HFFc6 (cell line): ENCODE measurements at places on chromosomes 6 and 20.

- H3K36me3 ChIP-seq: no peaks in the 10 kb centered on the region; the same call in 1 of the 2 replicates
- no peaks in the 10 kb centered on the region for H3K4me1 ChIP-seq
- no peak overlapping the region for H3K27ac ChIP-seq
- no peaks in the 10 kb centered on the region; the same call in 1 of the 2 replicates for H3K27me3 ChIP-seq
- H3K4me3 ChIP-seq: no peak overlapping the region
Observed at GRCh38 chr6:130136798-130137197, 86.0 kb downstream of the SAMD3 start.

DNA sequence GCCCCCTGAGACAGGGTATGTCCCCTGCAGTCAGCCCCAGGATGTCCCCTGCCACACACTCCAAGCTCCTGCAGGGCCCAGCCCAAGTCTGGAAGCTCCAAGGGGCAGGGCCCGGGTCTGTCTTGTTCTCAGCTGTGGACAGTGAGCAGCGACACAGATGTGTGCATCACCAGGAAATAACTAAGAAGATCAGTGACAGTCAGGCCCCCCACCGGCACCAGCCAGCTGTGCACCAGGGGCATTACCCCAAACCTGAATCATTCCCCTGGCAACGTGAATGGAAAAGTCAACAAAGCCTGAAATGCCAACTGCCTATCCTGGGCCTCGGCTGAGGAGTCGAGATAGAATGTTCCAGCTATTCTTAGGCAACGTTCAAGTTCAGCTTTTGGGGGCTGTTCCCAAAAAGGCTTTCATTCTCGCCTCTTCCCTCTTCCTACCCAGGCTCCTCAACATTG lies 105.0 kb downstream of the PREX1 start:
- H3K27ac ChIP-seq: peak overlapping the region; percentile 85
- H3K36me3 ChIP-seq: no peaks in the 10 kb centered on the region
- peaks cover 29% of the 10 kb centered on the region for H3K4me1 ChIP-seq
- H3K4me3 ChIP-seq: no peak overlapping the region

DNA sequence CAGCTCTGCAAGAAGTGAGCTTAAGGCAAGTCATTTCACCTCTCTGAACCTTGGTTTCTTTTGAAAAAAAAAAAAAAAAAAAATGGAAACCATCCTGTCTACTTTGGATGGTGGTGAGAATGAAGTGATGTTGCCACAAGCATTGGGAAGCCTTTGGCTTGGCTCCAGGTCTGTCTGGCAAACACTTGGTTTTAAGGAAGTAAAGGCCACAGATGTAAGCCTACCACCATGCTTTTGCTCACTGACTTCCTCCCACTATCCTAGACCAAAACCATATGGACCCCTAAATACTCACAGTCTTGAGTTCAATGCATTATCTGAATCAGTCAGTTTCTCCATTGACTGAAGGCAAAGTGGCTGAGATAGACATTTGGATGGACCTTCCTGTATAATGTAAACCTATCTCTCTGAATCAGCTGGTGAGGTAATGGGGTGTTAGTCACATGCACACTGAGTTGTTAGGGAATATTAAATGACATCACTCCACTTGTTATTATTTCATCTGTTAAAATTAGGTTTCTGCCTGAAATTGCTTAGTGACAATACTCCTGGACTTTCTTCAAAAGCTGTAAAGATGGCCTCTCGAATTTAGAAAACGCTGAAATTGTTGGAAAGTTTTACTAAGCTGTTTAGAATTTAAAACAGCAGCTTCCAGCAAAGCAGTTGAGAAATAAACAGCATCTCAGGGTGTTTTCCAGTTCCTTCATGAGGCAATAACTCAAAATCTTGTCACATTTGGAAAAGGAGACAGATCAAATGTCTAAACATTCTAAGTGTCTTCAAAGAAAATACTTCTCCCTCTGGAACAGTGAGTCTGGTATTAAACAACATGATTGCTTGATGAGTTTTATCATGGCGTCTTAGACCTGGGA lies 833.5 kb downstream of the DHX35 start:
- DNase-seq: no peak
- H3K27ac ChIP-seq: no peak overlapping the region
- peaks cover 1% of the 10 kb centered on the region; the same call in 1 of the 2 replicates for H3K27me3 ChIP-seq
- H3K4me3 ChIP-seq: no peak overlapping the region
- H3K36me3 ChIP-seq: no peaks in the 10 kb centered on the region
- H3K4me1 ChIP-seq: no peaks in the 10 kb centered on the region

GRCh38 chr20:2691663-2692035 lies 931 bp upstream of the EBF4 start:
- H3K4me3 ChIP-seq: peak overlapping the region; percentile 90
- peaks cover 8% of the 10 kb centered on the region for H3K4me1 ChIP-seq
- H3K36me3 ChIP-seq: peaks cover 5% of the 10 kb centered on the region
- DNase-seq: no peak
- peaks cover 44% of the 10 kb centered on the region for H3K27me3 ChIP-seq

DNA sequence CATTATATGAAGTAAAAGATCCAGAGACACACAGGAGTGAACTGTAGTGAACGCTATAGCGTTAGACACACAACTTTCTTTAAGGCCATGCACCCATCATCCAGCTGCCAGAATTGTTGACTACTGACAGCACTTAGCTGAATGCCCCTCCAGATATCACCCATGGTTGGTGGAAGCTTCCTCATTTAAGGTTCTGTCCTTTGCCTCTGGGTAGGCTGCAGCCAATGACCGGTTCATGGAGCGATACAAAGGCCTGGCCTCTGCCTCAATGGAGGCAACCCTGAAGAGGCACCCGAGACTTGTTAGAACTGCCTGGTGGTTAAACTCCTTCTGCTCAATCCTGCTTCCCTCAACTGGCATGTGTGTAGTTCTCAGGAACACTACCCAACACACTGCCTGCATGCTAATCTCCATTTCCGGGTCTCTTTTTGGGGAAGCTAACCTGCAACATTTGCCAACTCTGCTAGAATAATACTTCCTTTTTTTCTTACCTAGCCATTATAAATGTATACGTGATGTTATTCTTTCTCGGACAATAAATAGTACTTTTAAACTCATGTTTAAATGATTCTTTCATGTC lies 49.8 kb upstream of the THEMIS start:
- no peak for DNase-seq
- no peak overlapping the region for H3K27ac ChIP-seq
- no peaks in the 10 kb centered on the region for H3K27me3 ChIP-seq
- peaks cover 12% of the 10 kb centered on the region for H3K4me1 ChIP-seq

DNA sequence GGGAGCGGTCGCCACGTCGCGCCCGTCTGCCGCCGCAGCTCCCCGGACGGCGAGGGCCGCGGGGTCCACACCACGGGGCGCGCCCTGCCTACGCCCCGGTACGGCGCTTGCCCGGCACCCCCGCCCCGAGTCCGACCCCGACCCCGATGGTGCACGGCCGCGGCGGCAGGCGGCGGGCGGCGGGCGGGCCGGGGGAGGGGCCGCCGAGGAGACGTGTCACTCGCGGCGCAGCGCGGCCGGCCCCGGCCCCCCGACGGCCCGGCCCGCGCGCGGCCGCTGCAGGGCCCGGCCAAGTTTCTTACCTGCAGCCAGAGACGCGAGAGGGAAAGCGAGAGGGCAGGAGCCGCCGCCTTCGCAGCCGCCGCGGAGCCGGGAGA lies 328 bp downstream of the RRBP1 start:
- H3K4me1 ChIP-seq: peaks cover 48% of the 10 kb centered on the region
- DNase-seq: no peak
- peak overlapping the region; percentile 81 for H3K4me3 ChIP-seq
- H3K27me3 ChIP-seq: peaks cover 22% of the 10 kb centered on the region
- H3K27ac ChIP-seq: peak overlapping the region; percentile 86
- H3K36me3 ChIP-seq: peaks cover 27% of the 10 kb centered on the region

DNA sequence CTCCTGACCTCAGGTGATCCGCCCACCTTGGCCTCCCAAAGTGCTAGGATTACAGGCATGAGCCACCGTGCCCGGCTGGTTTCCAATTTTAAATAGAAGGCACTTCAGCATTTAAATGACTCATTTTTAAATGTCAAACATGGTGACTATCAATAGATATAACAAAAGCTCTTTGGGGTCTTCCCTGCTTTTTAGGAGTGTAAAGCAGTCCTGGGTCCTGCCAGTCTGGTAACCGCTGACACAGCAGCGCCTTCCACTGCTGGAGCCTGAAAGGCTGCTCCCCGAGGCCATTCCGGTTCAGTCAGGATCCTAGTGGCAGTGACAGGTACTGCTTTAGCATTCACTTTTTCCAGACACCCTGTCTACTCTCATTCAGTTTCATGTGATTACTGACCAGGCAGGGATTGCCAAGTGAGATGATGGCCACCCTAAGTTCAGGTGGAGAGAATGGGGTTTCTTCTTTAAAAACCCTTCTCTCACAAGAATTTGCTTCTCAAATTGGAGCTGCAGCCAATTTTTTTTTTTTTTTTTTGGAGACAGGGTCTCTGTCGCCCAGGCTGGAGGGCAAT lies 5.1 kb downstream of the DIDO1 start:
- H3K27ac ChIP-seq: peak overlapping the region; percentile 66; the same call in 1 of the 2 replicates
- H3K4me3 ChIP-seq: 0 out of 2 replicates have a peak overlapping the region, but pooled peaks have one; percentile 31
- DNase-seq: peak; percentile 57
- H3K4me1 ChIP-seq: peaks cover 72% of the 10 kb centered on the region

DNA sequence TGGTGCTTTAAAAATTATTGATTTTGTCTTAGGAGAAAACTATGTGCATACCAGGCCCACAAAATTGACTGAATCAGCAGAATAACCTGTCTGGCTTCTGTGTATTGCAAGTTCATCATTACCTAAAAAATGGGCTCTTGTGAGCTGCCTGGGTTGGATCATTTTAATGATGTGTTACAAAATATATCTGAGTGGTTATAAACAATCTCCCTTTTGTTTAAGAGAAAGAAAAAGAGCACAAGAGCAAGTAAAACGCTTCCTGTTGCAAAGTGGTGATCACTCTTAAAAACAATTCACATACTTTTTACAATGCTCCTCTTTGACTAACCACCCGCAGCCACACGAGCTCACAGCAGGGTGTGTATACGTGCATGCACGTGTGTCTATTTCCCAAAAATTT lies 335.1 kb downstream of the HDGFL1 start:
- H3K4me1 ChIP-seq: peaks cover 15% of the 10 kb centered on the region
- H3K27ac ChIP-seq: no peak overlapping the region
- H3K36me3 ChIP-seq: no peaks in the 10 kb centered on the region
- no peak for DNase-seq

DNA sequence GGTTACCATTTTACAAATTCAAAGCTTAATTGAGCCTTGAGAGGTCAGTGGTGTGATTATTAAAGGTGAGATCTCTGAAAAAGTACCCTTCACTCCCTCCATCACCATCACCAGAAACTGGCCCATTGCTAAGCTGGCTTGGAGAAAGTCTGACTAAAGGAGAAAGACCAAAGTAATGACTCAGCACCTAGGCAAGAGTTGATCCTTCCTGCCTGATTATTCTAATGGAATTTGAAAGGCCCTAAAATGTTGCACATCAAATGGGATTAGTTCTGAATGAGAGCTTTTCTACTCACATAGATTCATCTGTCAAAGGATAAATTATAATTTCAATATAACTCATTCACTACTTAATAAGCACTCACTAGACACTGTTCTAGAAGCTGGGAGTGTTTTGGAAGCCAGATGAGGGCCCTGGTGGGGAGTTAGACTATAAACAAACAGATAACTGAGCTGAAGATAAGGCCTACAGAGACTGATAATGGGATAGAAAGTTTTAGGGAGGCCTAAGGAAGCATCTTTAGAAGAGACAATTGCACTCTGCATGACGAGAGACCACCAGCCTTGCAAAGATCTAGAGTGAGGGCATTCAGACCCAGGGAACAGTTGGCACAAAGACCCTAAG lies 366.7 kb downstream of the SYNE1 start:
- DNase-seq: peak; percentile 55
- H3K27ac ChIP-seq: peak overlapping the region; percentile 75
- H3K36me3 ChIP-seq: peaks cover 26% of the 10 kb centered on the region
- H3K4me3 ChIP-seq: peak overlapping the region; percentile 38
- peaks cover 93% of the 10 kb centered on the region for H3K4me1 ChIP-seq
